ENCODE measurements at places on chromosomes 3 and 15.

- DNase-seq, result peak; percentile 4
Measured at GRCh38 chr3:122299872-122300460, 25.1 kb upstream of the CSTA start.

- no peak for DNase-seq
Measured at GRCh38 chr3:42732196-42732828, 29.7 kb upstream of the HHATL start.

- DNase-seq, result no peak
Measured at GRCh38 chr15:48693484-48693883, 48.0 kb upstream of the FBN1 start.

DNA sequence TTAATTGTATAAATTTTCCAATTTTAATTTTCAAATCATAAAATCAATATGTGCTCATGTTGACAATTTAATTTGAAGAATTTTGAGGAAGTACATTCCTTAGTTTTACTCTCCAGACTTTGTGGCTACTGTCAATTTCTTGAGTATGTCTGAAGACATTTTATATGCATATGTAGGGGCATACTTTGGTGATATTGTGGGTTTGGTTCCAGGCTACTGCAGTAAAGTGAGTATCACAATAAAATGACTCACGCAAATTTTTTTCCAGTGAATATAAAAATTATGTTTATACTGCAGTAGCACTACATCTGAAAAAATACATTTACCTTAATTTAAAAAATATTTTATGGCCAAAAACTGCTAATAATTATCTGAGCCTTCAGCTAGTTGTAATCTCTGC, 123.2 kb upstream of the PLCL2 start:
- no peak for DNase-seq

- DNase-seq, result no peak
Measured at GRCh38 chr3:27573780-27574437, 89.7 kb upstream of the SLC4A7 start.

GRCh38 chr3:174651951-174652350, 207.2 kb upstream of the NAALADL2 start:
- DNase-seq, result no peak

DNA sequence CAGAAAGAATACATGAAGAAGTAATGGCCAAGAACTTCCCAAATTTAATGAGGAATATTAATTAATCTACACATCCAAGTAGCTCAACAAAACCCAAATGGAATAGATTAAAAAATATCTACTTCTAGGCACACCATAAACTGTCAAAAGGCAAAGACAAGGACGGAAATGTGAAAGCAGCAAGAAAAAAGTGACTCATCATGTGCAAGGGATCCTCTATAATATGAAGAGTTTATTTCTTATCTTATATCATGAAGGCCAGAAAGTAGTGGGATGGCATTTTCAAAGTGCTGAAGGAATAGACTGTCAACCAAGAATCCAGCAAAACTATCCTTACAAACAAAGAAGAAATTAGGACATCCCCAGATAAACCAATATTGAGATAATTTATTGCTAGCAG, 73.9 kb upstream of the PRICKLE2 start:
- no peak for DNase-seq

DNA sequence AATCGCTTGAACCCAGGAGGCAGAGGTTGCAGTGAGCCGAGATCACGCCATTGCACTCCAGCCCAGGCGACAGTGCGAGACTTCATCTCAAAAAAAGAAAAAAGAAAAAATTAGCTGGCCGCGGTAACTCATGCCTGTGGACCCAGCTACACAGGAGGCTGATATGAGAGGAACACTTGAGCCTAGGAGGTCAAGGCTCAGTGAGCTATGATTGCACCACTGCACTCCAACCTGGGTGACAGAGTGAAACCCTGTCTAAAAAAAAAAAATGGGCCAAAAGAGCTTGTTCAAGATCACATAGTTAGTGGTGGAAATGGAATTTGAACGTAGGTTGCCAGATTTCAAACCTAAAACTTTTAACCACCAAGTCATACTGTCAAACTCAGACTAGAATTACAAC, 46.2 kb upstream of the PPP4R2 start:
- DNase-seq, result no peak

- DNase-seq, result no peak
Measured at GRCh38 chr15:39242345-39242744, 338.5 kb upstream of the THBS1 start.

DNA sequence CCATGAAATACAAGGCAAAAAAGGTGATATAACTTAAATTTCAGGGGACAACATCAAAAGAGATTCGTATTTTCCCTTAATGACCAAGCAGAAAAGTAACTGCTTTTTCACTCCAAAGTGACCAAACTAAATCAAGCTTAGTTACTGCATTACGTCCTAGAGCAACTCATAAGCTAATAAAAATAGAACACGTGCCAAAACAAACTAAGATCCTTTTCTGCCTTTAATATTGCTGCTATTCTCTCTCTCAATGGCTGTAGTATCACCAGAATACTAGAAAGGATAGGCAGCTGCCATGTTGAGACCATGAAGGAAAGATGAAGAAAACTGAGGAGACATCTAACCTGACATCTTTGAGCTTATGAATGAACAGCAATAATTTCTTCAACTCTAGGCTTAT, 43.3 kb downstream of the UBXN7 start:
- DNase-seq, result no peak

DNA sequence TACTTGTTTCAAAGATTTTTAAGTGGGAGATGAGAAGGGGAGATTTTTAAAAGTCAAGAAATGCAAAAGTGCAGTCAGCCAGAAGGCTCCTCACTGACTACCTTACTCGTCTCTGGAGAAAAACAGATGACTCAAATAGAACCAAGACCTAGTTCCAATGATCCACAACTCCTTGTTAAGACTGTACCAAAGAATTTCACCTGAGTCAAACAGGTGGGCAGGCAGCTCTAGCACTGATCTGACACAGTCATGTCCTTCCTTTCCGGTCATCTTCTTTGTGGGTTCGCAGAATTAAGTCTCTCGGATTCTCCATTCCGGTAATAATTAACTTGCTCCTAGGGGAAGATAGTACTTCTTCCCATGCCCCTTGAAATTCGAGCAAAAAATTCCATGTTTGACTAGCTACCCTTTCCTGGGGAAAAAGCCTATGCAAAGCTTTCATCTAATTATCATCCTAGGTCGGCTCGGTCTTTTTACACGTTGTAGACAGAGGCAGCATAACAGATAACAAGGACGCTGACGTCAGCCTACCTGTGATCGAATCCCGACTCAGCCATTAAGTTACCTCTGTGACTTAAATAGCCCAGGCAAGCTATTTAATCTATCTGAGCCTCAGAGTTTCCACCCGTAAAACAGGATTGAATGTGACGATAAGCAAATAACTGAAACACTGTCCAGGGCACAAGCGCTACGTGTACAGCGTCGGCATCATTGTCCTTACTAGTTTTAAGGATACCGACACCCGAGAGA, 758 bp downstream of the SELENOK start:
- no peak for DNase-seq

GRCh38 chr15:77870195-77871065, 207.1 kb downstream of the TBC1D2B start:
- peak; percentile 14 for DNase-seq

GRCh38 chr3:169071003-169071402, 592.5 kb downstream of the MECOM start:
- DNase-seq, result no peak

GRCh38 chr15:35921046-35921445, 375.1 kb upstream of the DPH6 start:
- no peak for DNase-seq

DNA sequence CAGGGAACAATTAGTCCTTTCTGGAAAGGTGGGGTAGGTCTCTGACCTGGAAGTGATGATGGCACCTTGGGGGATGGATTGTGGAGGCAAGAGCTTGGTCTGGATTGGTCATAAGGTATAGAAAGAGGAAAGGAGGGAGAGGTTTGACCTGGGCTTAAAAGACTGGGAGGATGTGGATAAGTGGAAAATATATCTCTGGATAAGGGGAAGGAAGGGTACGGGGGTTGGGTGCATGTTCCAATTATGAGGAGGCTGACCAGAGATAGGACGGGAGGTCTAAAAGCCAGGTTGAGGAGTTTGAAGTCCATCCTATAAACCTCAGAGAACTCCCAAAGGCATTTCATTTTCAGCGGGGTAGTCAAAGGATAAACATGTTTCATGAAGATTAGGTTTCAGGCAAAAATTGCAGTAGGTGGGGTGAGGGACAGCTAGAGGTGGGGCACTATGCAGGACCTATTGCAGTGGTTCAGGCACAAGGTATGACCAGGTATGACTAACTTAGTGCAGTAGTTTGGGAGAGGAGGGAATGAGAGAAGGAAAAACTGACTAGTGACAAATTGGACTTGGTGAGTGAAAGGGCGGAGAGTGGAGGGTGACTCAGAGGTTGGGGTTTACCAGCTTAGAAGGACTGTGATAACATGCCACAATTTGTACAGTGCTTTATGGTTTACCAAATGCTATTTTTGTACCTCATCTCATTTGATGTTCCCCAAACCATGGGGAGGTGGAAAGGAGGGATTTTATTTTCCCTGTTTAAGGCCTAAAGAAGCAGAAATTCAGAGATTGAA, 10.7 kb downstream of the PDE8A start:
- DNase-seq, result no peak

DNA sequence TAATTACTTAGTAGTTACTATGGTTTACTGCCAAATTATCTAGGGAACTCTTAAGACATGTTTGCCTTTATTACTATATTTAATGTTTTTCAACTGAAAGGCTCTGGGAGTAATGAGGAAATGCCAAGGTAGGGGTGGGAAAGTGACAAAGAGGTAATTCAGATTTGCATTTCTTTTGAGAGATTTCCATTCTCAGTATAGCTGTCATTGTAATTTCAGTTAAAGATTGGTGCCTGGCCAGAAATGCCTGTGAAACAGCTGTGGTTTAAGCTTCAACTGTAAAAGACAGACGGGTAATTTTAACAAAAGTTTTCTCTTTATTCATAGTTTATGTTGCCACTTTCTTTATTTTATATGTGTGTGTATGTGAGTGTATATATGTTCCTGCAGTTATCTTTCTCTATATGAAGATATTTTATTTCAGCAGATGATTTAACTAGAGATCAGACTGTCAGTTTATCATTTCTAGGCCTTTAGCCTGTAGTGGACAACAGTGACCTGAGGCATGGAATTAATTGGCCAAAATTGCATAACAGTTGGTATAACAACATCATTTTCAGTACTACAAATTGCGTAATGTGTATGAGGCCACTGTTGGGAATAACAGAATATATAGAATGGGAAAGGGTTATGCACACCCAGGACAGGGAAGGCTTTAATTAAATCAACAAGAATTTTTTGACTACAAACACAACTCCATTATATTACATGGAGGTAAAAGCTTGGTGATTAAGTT, 119.0 kb downstream of the BBX start:
- DNase-seq, result no peak

DNA sequence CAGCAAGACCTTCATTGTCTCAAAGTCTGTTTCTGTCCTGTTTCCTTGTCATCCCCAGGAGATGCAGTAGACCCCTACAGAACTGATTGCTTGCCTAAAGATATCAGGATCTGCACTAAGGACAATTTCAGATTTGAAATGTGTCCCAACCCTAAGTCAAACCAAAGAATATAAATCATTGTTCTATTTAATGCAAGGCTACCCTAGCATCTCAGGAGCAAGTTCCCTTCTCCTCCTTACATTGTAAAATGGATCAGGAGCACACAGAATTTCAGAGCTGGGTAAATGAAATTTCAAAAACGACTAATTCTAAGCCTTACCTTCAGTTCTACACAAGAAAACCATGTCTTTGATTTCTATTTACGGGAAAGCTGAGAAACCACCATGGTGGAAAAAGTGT, 360.9 kb upstream of the KCNH8 start:
- no peak for DNase-seq

GRCh38 chr3:176009256-176009655, 1150.1 kb downstream of the NAALADL2 start:
- DNase-seq, result no peak

DNA sequence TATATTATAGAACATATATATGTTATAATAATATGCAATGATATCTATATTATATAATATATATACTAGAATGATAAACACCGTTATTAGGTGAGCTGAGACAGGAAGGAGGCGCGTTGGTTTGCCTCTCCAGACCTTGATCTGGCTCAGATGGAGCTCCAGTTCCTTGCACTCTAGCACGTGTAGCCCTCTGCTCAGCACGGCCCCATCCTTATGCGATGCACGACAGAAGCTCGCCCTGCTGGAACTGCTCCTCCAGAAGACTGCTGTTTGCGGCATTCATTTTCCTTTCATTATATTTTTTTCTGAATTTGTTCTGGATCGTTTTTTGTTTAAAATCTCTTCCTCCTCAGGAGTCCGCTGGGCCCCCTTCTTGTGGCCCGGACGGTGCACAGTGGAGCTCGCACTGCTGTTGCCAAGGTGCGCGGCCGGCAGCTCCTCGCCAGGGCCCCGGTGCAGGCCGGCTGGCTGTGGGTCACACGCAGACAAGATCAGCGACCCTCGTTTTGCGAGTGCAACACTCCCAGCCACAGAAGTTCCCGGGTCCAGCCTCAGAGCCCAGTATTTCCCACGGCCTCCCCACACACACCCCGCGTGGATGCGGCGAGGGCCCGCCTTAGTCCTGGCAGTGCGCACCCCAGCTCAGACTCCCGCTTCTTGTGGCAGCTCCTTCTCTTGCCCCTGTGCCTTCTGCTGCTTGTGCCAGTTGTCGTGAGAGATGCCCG, 112.2 kb downstream of the CHL1 start:
- DNase-seq, result no peak

DNA sequence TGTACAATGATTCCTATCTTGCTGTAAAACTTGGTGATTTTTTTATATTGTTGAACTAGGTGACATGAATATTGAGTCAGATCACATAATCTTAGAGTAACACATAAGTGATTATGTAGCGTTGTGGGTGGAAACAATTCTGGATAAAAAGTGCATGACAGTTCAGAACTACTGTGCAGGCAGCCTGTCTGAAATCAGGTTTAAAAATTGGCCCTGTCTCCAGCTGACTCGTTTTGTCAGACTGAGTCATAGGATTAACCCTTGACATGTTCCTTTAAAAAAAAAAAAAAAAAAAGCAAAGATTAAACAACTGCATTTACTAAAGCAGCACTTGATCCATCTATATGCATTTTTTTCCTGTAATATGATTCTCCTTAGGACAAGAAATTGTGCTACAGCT, 160.0 kb upstream of the CGNL1 start:
- no peak for DNase-seq

DNA sequence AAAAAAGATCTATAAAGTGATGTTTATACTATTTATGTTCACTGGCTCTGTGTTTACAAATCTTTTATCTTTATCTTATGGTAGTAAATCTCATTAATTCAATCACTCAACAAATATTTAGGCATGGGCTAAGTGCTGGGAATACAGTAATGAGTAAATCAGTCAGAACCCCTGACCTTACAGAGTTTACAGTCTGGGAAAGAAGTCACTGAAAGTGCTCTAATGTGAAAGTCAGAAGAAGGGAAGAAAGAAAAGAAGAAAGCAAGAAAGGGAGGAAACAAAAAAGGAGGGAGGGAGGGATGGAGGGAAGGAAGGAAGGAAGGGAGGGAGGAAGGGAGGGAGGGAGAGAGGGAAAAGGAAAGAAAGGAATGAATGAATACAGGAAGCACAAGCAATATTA, 96.8 kb upstream of the SOX2 start:
- no peak for DNase-seq

- no peak for DNase-seq
Measured at GRCh38 chr3:15676259-15676658, 74.7 kb downstream of the BTD start.
